Ascending aorta (tissue), 2 donors: ENCODE measurements at places on chromosomes 3 and 15.

DNA sequence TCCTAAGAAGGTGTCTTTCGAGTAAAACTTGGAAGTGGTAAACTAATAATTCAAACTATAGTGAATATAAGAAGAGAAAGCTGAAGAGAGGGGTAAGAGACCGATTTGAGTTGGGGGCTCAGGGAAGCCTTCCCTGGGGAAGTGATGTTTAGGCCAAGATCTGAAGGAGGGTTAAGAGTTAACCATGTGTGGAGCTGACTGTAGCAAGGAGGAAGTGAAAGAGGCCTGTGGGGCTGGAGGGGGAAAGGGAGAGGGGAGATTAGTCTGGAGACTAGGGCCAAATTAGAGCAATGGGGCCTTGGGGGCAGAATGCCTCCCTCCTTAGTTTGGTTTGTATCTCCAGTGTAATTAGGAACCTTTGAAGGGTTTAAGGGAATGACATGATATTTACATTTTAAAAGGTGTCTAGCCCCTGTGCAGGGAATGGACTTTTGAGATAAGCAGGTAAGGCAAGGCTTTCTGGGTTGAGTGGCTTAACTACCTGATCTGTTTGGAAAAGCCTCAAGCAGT, 2.2 kb downstream of the ZNF592 start:
- no peak for DNase-seq

GRCh38 chr3:196554205-196554604, 14.1 kb downstream of the WDR53 start:
- DNase-seq: no peak

DNA sequence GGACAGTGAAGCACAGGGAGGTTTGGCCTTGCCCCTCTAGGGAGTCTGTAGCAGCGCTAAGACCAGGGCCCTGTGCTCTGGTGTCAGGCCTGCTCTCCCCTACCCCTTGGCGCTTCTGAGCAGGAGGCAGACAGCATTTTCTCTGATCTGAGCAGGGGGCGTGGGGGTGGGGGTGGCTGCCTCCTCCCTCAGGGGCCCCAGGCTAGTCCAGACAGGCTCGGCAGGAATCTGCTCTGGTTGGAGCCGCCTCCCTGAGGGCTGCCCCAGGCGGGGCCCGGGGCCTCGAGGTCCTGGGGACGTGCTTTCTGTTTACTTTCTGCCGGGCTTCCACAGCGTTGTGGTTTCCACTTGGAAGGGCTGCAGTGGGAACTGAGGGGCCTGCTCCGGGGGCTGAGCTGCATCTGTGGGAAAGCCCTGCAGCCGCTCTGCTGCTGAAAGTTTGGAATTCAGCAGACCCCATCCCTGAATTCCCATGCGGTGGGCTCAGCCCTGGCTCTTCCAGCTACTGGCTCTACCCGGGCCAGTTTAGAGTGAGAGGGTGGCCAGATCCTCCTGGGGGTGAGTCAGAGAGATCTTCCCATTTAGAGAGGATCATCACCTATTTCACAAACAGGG, 105.4 kb downstream of the LINGO1 start:
- DNase-seq: no peak

GRCh38 chr3:56826831-56827722, 25.3 kb upstream of the ARHGEF3 start:
- no peak for DNase-seq

GRCh38 chr3:38836561-38836960, 20.5 kb upstream of the SCN10A start:
- no peak for DNase-seq

DNA sequence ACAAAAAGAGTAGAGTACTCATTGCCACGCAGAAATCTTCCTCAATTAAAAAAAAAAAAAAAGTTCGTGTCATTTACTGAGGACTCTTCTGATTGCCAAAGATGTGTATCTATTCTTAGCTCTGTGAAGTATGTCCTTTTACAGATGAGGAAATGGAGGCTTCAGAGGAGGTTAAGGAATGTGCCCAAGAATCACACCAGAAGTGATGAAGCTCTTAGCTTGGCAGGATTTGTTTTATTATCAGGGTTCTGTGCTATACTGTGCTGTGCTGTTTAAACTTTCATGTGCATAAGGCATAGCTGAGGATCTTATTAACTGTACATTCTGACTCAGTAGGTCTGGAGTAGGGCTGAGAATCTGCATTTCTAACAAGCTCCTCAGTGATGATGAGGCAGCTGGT, 665.2 kb upstream of the ADAMTS9 start:
- no peak for DNase-seq

DNA sequence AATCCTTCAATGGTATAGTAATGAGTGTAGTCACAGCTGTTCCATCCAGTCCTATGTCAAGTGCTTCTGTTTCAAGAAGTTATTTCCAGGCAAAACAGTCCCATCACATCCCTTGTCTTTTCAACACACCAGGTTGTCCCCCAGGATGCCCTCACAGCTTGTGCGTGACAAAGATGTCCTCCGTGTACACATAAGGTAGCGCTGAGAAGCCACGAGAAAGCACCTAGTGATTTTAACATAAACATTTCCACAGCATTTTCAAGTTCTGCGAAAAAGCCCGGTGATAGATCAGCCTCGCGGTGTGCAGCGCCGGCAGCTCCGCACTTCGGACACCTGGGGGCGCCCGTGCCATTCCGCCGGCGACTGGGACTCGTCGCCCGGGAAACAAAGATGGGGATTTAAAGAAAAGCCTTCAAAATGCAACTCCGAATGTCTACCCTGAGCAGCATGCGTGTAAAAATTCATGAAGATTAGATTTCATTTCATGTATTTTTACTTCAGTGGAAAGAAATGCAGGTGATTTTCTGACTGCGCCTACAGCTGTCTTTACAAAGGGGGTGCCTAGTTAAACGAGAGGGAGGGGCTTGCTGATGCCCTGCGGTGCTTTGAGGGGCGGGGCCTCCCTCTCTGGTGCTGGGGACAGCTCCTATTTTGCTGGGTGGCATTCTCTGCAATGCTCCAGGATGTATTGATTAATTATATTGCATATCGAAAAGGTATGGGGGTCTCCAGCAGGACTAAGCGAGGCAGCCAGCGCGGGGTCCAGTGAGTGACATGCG, 49.9 kb downstream of the KY start:
- no peak for DNase-seq

DNA sequence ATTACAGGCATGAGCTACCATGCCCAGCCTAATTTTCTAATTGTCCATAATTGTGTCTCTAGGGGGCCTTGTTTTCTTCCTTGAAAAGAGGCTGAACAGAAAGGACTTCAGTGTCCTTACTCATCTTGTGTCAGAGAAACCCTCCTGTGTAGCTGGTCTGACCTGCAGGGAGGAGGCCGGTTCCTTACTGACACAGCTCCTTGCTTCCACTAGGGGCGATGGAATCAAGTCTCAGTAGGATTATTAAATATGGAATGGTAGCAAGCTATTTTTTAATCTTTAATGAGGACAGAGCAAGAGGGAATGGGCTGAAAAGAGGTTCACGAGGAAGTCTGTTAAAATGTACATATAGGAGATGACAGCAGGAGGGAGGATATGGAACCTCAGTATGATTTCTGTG, 8.6 kb downstream of the LPCAT4 start:
- no peak for DNase-seq

GRCh38 chr3:194849166-194849875, 163.6 kb downstream of the FAM43A start:
- DNase-seq: no peak

DNA sequence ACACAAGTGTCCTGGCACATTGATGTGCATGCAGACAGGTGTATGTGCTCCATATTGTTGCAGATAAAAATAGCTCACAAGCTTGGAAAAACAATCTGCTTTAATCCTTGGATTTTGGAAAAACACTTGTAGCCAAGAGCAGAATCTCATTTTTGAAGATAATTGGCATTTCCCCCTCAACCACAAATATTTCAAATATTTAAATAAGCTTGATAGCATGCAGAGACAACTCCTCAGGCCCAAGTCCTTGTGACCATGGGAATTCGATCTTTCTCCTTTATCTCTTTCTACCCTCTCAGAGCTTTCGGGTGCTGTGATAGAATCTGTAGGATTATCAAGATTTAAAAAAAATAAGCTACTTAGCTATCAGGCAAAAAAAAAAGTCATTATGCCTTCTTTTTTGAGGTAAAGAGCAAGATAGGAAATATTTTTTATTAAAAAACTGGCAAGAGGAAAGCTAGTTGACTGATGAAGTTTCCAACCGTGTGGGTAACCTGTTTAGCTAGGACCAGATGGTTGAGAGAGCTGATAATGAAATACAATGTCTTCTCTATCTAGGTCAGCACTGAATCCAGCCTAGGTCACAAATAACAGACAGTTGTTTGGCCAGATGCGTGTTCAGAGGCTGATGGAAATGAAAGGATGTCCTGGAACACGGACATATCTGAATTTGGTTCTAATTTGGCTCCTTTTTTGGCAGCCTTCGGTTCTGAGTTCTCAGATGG, 54.9 kb upstream of the SNRK start:
- DNase-seq: no peak

GRCh38 chr3:135989242-135989641, 23.7 kb downstream of the PPP2R3A start:
- DNase-seq: no peak

DNA sequence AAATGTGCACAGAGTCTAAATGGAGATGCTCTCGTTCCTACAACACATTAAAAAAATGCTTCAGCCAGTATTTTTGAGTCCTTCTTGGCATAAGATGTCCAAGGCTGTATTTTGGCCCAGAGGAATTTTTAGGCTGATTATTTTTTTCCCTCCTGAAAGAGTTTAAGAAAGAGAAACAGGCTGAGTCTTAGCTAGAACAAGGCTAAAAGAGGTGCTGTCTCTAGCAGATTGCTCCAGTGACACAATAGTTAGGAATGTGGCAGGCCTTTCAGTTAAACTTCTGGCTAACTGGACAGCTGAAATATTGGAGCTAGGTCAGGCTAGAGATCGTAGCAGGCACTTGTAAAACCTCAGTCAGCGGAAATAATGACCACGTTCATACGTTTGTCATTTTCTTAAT, 271.4 kb upstream of the RARB start:
- no peak for DNase-seq

DNA sequence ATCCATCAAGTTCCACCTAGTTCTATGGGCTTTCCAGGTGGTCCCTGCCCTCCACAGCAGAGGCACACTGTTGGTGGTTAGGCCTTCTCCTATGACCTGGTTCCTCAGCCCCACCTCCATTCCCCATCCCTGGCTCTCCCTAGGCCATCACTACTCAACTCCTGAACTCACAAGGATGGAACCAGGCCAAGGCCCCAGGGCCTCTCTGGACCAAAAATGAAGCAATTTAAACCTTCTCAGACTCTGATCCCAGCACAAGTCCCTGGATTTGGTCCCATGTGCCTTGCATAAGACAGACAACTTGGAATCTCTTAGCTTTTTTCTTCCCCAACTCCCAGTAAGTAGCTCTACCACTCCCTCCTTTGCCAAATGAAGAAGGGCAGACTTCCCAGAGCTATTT, 14.4 kb upstream of the ACAN start:
- no peak for DNase-seq

DNA sequence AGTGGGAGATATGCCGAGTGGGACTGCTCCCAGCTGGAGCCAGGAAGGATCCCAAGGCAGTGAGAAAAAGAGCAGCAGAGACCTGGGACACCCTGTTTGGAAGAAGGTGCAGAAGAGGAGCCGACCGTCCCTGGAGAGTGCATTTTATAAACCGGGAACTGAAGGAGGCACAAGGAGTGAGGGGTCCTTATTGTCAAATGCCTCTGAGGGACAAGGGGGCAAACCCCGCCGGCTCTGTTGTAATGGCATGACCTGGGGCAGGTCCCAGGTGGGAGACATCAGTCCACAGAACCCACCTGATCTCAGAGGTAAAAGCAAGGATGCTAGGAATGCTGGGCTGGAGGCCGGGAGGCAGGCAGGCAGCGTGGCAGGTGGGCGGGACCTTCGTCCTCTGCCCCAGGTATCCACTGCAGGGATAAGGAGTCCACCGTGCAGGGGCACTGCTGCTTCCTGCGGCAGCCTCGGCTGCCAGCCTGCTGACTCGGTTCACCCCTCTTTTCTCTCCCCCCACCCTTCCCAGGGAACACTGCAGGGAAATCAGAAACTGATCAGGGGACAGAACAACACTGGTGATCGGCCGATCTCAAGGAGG, 26.9 kb downstream of the ADAMTS17 start:
- no peak for DNase-seq

DNA sequence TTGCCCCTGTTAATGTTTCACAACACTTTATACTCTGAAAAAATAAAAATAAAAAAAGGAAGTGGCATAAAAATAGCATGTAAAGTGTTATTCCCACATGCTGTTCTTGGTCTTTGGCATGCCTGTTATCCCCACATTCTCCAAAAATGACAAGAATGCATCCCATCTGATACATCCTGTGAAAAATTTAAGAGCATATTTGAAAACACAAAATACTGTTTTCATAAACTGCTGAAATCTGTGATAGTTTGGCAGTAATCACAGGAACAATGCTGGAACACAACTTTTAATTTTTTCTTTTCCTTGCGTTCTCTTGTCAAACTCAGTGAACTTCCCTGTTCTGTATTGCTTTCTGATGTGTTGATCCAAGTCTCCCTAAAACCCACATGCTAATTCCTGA, 288.8 kb downstream of the ROBO2 start:
- DNase-seq: no peak

DNA sequence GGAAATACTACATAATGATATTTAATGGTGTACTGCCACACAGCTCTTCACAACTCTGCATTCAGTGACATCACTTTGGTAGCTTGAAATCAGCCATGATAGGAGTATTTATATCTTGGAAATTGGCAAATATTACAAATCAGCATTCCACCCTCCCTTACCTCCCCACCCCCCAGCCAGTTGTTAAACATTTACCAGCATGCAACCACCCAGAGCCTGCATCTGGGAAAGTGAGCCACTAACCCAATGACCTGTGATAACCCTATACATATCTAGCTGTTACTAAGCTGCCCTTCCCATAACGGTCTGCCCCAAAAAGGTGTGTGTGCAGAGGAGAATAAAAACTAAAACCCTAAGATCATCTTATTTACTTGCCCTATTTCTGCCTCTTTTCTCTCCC, 44.6 kb upstream of the SATB1 start:
- DNase-seq: no peak

DNA sequence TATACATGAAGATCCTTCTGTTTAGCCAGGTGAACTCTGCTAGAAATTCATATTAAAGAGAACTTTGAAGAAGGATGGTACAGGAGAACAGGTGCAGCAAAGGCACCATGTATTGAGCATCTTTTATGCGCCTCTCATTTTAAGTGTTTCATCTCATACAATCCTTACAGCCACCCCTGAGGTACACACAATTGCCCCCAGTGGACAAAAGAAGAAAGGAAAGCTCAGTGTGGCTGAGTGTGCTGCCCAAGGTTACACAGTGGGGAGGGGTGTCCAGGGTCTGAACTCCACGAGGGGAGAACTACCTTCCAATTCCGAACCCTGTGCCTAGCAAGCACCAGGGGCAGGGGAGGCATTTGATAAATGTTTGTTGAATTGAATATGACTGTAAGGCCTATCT, 98.6 kb downstream of the MECOM start:
- DNase-seq: no peak
